ENCODE measurements at places on chromosomes 6 and 20. TPM values are rescaled to one million over a fixed set of nuclear protein-coding genes. Genes with fewer than 3 reads are reported as not detected.
A peak's percentile ranks its signal among the peaks of the same experiment; 100 is the strongest.

The ZSCAN23 gene
- total RNA-seq: 0.40 TPM

DNA sequence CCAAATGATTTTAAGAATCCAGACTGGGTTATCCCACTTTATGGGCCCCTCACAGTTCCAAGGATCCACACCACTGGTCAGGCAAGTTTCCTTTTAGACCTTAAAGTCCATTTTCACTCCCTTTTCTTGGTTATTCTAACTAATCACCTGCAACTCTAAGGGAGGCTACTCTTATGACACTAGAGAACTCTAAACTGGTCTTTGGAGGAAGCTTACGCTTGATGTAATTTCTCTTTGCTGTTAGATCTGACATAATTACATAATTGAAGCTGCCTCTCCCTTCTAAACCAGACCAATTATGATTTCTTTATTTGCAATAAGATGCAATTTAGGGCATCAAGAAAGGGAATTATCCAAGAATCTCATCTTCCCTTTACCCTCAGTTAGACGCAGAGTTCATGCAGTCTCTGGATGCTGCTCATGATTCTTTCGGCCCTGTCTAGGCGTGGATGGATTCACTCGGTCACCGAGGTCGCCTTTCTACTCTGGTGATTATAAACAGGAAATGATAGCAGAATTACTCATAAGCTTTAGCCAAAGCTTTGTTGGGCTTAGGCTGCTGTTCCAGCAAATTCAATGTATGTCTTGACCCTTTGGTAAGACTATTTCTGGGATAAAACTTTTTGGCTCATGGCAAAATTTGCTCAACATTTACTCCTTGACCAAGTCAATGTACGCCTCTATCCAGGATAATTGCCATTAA is 166.4 kb upstream of the PRND start:
- DNase-seq: no peak

DNA sequence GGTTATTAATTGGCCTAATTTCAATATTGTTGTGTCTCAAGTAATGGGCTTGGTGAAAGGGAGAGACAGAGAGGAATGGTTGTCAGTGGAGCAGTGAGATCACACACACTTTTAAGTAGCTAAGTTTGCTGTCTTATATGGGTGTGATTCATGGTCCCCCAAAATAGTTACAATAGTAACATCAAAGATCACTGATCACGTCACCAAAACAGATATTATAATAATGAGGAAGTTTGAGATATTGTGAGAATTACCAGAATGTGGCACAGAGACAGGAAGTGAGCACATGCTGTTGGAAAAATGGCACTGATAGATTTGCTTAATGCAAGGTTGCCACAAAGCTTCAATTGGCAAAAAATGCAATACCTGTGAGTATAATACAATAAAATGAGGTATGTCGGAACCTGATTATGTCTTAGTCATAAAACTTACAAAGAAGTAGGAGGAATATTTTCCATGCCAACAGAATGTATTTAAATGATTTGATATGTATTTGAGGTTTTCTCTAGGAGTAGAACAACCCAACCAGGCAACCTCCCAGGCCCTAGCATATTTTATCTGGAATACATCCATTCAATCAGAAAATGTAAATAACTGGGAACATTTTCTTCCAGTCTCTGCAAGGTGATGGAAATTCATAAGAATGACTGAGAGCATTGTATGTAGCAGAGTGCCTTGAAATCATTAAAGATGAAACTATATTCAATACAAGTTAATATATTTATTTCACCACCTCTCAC is 167.8 kb downstream of the CARMIL1 start:
- no peak for DNase-seq

DNA sequence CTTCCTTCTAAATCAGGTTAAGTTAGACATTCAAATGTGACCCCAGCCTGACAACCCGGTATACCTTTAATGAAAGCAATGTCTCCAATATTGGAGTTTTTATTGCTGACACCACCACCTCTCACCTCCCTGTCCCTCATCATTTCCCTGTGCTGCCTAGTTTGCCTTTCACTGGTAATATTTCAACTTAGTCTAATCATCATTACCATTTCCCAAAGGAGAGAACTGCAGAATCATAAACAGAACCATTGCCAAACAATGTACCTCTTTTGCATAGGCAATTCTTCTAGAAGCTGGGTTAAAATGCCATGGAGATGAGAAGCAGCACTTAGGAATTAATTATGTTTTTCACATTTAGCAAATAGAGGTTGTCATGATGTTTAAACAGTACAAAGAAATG is 370.3 kb downstream of the LAMA2 start:
- no peak for DNase-seq

DNA sequence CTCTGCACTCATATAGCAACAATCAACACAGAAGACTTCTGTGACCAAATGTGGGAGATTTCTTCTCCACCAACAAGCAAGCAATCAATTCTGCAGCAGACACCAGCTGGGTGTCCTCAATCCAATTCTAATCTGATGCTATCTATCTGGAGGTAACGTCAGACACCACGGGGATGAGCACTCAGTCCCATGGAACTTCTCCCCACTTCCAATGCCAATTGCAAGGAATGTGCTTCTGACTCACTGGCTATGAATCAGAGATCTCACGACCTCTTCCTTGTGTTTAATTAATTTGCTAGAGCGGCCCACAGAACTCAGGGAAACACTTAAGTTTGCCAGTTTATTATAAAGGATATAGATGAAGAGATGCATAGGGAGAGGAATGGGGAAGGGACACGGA is 103.5 kb upstream of the SIRPG start:
- DNase-seq: no peak

- no peak for DNase-seq
These were observed 57.6 kb downstream of the PLCB4 start for GRCh38 chr20:9126527-9126926.

DNA sequence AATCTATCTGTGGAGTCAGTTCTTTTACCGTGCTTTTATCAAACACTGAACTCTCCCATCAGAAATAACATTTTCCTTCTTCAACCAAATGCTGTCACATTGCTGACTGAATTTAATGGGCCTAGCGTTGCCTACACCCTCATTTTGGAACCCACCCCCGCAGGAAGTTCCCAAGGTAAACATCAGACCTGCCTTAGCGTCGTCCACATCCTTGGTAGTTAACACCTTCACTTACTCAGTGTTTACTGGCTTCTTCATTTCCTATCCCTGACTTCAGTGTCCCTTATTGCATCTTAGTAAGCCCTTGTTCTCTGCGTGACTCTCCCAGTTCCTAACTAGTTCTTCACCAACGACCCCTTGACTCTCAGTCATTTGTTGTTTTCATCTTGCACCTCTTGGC is 491.4 kb upstream of the SOX4 start:
- no peak for DNase-seq

- no peak for DNase-seq
These were observed 72.9 kb upstream of the DSP start for GRCh38 chr6:7468382-7469081.

DNA sequence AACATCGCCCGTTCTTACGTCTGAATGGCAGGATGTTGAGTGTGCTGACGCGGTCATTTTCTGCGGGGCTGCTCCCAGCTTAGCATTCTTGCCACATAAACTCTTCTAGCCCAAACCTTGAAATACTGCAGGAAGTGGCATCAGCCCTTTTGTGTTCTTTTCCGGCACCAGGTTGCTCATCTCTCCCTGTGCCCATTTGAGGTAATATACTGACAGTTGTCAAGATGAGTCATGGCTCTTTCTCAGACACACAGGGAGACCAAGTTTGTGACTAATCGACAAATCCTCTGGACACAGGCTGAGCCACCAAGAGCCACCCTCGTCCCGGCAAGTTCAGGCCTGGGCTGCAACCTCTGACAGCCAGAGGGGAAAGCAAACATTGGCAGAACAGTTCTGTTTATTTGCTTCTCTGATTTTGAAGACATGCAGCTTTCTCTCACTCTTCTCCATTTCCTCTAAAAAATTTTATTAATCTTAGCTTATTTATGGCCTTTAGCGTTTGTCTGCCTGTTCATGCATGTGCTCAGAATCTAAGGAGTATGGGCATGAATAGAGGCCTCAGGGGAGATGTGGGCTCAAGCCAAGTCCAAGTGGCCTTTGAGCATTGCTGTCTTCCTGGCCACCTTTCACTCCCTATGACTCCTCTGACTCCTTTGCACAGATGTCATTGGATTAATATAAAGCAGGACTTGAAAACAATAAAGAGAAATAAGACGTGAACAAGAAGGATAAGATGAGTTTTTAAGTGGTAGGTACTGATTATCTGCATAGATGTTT is 328.2 kb upstream of the JAG1 start:
- no peak for DNase-seq

DNA sequence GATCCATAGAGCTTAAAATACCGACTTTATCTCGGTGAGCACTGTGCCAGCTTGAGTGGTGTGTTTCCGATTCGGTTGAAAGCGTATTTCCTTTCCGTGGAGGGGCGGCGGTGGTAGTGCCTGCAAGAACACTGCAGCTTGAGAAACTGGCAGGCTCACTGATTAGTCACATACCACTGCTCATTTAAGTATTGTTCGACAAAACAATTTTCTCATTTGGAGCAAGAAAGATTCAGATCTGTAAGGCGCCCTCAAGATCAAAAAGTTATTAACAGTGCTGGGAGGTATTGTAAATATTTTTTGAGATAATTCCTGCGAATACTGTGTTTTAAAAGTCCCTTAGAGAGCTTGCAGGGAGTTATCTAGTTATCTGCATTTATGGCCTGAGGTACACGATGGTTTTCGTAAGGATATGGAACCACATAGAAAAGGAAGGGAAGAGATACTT is 1.3 kb downstream of the MAPK14 start:
- peak; percentile 61 for DNase-seq
